ENCODE measurements at places on chromosomes 3 and 15.

DNA sequence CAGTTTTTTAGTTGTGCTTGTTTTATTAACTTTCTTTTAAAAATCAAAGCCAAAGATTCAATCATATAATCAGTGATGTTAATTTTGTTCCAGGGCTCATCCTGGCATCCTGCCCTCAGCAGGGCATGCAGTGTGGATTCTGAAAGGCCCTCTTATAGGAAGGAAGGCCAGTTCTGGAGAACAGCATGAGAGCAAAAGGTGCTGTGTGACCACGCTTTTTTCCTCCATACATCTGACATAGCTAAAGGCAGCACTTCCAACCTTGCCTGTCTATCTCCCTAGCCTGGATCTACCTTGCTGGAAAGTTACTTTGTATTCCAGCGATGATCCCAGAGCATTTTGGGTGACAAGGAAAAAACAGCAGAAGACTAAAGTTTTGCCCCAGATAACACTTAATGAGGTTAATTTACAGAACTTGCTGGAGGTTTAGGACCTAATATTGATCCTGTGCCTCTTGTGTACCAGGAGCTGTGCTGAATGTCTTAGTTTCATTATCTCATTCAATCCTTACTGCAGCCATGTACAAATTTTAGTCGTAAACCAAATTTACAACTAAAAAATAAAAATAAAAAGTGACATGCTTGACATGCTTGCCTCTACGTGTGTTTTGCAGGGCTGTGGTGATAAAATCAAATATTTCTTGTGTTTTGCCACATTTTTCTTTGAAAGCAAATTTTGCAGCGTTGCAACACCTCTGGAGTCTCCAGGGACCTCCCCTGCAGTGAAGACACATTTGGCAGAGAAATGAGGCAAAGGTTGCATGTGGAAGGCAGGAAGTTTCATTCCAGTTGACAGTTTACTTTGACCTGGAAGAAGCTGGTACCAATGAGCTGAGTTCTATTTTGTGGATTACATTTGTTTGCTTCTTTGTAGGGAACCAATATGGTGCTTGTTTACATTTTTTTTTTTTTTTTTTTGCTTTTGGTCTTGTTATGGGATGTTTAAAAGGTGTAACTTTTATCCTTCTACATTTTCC, 13.2 kb downstream of the IL1RAP start:
- no peak for DNase-seq

GRCh38 chr3:183377307-183377959, 51.0 kb downstream of the MCF2L2 start:
- no peak for DNase-seq

DNA sequence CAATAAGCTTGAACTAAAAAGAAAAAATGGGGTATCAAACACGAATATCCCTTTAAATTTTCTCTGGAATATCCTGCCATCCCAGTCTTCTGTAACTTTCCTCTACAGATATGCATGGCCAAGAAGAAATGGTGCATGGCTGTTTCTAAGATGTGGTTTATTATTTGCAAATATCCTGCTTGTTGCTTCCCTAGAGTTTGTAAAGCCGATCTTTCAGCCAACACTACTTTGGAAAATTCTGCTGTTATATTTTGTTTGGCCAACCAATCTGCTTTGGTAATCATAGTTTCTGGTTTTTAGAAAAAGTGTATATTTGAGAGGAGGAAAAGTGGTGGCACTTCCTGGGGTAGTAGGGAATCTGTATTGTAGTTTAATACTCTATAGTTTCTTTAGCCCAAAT, 13.9 kb downstream of the PHLDB2 start:
- no peak for DNase-seq

DNA sequence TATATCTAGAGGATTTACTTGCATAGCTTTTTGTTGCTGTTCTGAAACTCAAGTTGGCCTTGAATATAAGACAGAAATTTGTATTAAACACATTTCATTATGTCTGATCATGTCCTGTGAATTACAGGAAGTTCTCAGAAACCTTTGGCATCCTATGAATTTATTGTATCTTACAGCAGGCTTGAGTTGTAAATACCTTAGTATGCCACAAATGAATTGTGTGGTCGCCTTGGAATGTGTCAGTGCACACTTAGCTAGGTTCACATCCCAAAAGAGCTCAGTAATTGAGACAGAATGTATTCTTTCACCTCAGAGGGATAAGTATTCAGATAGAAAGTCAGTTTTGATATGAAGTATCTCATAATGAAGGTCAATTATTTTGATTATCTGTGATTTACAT, 83.4 kb downstream of the NEK11 start:
- DNase-seq = no peak

GRCh38 chr15:31340047-31340446, 13.4 kb downstream of the KLF13 start:
- no peak for DNase-seq

Data from stimulated activated CD8-positive, alpha-beta memory T cell treated with anti-CD3 and anti-CD28 coated beads, Interleukin-7, amount 100 ng/mL, for 24 hours (primary cell).